ENCODE measurements at places on chromosomes 5 and 9.
A peak's percentile ranks its signal among the peaks of the same experiment; 100 is the strongest.

GRCh38 chr9:14831661-14832060 lies 78.6 kb downstream of the FREM1 start:
- no peak for DNase-seq

- DNase-seq = no peak
Observed at GRCh38 chr9:78778861-78779374, 482.0 kb downstream of the PSAT1 start.

- DNase-seq = no peak
Observed at GRCh38 chr5:93717162-93717561, 24.2 kb downstream of the POU5F2 start.

DNA sequence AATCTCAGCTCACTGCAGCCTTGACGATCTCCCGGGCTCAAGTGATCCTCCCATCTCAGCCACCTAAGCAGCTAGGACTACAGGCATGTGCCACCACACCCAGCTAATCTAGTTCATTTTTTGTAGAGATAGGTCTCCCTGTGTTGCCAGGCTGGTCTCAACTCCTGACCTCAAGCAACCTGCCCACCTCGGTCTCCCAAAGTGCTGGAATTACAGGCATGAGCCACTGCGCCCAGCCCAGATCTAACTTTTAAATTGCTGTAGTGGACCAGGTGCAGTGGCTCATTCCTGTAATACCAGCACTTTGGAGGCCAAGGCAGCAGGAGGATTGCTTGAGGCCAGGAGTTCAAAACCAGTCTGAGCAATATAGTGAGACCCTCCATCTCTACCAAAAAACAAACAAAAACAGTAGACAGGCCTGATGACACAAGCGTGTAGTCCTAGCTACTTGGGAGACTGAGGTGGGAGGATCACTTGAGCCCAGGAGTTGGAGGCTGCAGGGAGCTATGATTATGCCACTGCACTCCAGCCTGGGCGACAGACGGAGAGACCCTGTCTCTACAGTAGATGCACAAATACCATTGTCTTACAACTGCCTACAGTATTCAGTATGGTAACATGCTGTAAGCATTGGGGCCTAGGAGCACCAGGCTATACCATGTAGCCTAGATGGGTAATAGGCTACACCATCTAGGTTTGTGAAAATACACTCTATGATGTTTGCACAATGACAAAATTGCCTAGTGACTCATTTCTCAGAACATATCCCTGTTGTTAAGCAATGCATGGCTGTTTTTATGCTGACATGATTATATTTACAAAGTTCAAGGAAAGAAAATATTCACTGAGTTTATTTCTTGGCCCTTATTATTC lies 1.5 kb upstream of the SIT1 start:
- DNase-seq = no peak

DNA sequence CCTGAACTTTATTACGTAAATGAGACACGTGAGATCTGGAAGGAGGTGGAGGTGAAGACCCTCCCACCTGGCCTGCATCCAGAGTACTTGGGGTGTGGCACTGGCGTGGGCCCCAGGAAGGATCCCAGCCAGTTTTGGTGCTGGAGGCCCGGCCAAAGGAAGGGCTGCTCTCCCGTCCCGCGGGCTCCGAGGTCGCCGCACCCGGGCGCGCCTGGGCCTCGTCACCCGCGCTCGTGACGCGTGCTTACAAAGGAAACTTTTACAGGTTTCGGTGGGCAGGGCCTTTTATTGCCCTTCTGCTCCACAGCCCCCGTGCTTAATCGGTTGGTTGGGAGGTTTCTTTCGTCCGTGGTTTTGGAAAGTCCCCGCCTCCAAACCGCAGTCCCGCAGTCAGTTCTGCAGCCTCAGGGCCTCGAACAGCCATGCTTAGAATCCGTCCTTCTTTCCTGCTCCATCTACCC lies 29.2 kb downstream of the CDKN2A start:
- DNase-seq = peak; percentile 83

GRCh38 chr9:36734737-36735136 lies 162.0 kb downstream of the MELK start:
- no peak for DNase-seq

- no peak for DNase-seq
Observed at GRCh38 chr5:89110916-89111646, 228.1 kb upstream of the MEF2C start.

- no peak for DNase-seq
Observed at GRCh38 chr5:138901716-138902115, 26.6 kb upstream of the LRRTM2 start.

DNA sequence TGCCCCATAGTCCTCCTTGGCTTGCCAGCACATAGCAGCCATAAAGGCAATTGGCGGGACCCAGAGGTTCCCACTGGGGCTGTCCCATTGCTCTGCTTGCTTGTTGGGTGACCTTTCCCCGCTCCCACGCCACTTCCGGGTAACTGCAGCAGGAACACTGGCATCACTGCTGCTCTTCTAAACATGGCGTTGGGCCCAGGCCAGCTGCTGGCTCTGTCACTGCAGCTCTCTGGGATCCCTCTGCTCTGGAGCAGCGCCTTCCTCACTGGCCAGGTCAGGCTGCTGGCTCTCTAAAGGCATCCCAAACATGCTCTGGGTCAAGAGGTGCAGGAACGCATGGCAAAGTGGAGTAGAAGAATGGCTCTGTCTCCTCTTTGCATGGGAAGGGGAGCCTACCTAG lies 92.9 kb downstream of the DRD1 start:
- DNase-seq = no peak

DNA sequence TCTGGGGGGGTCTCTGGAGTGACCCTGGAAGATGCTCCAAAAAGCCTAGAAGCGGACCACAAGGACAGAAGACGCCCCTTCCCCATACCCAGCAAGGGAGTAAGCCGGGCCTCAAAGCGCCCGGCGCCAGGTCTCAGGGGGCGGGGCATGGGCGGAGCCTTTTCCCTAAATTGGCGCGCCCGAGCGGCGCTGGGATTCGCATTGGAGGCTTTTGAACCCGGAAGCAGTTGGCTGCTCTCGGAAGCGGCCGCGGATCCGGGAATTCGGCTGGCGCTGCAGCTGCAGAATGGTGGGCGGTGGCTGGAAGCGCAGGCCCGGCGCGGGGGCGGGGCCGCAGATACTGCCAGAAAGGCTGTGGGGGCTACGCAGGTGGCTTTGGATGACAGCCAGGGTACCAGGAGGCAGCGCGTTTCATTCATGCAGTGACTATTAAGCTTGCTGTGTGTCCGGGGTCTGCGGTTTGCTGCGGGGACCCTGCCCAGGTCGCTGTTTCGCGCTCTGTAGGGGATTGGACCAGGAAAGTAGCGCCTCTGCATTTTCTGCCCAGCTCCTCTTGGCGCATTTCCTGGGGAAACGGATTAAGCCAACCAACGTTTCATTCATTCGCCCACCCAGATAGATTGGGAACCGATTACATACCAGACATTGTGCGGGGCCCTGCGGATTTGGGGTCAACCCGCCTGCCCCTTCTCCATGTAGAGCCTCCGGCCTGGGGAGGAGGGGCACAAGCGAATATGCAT lies 83.0 kb upstream of the FREM1 start:
- peak; percentile 36 for DNase-seq

DNA sequence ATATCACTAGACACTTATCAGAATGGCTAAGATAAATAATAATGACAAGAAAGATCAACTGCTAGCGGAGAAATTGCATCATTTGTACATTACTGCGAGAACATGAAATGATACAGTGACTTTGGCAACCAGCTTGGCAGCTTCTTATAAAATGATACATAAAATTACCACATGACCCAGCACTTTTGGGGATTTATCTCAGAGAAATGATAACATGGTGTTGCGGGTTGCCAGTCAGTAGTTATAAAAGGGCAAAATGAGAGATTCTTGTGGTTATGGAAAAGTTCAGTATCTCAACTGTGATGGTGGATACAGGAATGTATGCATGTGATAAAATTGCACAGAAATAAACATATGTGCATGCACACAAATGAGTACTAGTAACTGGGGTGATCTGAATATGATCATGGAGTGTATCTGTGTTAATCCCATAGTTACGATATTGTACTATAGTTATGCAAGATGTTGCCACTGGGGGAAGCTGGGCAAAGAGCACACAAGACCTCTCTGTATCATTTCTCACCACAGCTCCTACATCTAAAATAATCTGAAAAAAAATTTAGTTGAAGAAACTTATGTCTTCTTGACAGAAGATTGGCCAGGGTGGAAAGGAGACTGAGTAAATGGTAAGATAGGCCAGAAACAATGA lies 128.9 kb downstream of the NXNL2 start:
- DNase-seq = no peak

GRCh38 chr9:114785866-114786650 lies 19.8 kb downstream of the TNFSF15 start:
- DNase-seq = no peak

GRCh38 chr9:120983259-120983837 lies 56.8 kb upstream of the TRAF1 start:
- no peak for DNase-seq

- no peak for DNase-seq
Observed at GRCh38 chr5:42826757-42827515, 15.2 kb upstream of the SELENOP start.

Measured in T-helper 1 cell (primary cell).